ENCODE measurements at places on chromosomes 1 and 21.

- no peak for DNase-seq
Measured at GRCh38 chr1:48937732-48938131, 161.0 kb upstream of the BEND5 start.

DNA sequence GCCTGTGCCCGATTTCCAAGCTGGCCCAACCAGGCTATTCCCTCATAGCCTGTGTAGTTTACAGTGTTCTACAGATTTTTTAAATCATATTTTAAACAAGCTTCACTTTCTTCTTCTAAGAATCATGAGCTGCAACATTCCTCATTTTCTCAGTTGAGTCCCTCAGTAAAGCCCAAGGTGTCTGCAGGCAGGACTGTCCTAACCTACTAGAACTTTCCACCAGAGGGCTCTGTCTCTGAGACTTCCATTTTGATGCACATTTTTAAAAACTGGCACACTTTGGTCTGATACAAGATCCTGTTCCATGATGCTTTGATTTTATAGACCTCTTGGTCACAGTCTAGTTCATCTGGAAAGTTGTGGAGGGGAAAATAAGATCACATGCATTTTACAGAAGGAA lies 21.6 kb upstream of the SLAMF6 start:
- DNase-seq: no peak

DNA sequence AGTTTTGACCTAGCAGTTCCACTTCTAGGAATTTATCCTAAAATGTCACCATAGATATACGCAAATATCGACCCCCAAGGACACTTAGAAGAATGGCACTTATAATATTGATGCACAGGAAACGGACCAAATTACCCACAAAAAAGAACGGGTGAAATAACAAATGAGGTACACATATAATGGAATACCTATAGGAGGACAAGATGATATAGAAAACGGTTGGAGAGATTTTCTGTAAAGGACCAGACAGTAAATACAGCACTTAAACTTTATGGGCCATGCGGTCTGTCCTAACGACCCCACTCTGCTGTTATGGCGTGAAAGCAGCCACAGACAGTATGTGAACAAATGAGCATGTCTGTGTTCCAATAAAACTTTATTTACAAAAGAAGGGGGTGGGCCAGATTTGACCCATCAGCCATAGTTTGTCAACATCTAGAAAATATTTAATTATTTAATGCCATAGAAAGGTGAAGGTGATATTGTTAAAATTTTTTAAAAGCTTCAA lies 2.4 kb downstream of the TMPRSS3 start:
- no peak for DNase-seq

GRCh38 chr1:92486251-92487077 lies at the start of gene GFI1:
TSS of gene GFI1 (minus strand) at chr1:92486925. CDS start at chr1:92483487, 3,438 bp downstream.
- peak; percentile 91 for DNase-seq

GRCh38 chr1:212256369-212256768 lies 28.8 kb upstream of the PPP2R5A start:
- DNase-seq: no peak

- DNase-seq: no peak
Measured at GRCh38 chr1:110916274-110916668, 43.3 kb downstream of the CD53 start.

Data from activated CD8-positive, alpha-beta memory T cell treated with anti-CD3 and anti-CD28 coated beads, Interleukin-2, amount 50 U/mL, for 48 hours (primary cell).